ENCODE measurements at places on chromosomes 2 and 18.

DNA sequence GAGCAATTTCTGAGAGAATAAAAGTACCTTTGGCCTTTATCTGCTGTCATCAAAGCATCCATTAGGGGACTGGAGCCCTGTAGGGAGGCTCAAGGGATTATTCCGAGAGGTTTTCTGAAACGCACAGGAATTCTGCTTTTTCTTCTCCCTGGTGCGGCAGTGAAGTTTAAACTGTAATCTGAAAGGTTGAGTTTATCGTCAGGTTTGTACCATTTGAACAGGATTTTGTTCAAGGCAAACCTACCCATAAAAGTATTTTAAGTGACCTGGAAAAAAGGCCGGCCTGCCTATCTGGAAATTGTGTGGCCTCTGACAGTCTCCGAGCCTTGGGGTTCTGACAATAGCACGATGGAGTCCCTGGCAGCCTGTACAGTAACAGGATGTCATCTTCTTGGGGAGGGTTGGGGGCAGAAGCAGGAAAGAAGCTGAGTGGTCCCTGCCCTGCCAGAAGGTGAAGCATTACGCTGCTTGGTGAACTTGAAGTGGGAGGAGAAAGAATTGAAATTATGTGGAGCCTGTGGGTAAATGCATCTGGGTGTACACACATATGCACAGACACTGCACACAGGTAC lies 272.0 kb downstream of the CYRIA start:
- no peak for DNase-seq

DNA sequence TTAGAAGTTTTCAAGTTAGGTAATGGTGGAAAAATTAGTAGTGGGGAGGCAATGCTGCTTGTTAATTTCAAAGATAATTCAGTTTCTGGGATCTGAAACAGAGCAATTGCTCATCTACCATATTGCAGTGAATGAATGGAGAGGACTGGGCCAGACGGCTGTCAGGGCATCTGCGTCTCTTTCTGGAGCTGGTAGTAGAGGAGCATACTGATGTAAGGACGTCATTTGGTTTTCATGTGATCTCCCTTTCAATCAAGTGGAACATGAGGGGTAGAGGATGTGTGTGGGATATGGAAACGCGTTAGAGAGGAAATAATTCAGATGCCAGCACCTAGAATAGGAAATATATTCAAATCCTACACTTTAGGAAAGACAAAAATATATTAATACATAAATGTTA lies 490.3 kb downstream of the ADCYAP1 start:
- DNase-seq, result no peak

- DNase-seq, result peak; percentile 62
Measured at GRCh38 chr2:117835990-117836760, 21.7 kb downstream of the DDX18 start.

- no peak for DNase-seq
Measured at GRCh38 chr18:44626807-44627206, 53.9 kb upstream of the SETBP1 start.

- no peak for DNase-seq
Measured at GRCh38 chr18:62537946-62538345, 15.1 kb downstream of the ZCCHC2 start.

- DNase-seq, result no peak
Measured at GRCh38 chr2:118055512-118056164, 32.6 kb upstream of the INSIG2 start.

GRCh38 chr2:46590319-46590718 lies 111.0 kb downstream of the TMEM247 start:
- DNase-seq, result no peak
